Head of caudate nucleus (tissue), 42 donors: ENCODE measurements at places on chromosomes 1 and 21.

GRCh38 chr1:150576794-150577556 is 2.4 kb downstream of the MCL1 start:
- no peak for DNase-seq

GRCh38 chr1:203367057-203367456 is 16.1 kb upstream of the FMOD start:
- DNase-seq = no peak

DNA sequence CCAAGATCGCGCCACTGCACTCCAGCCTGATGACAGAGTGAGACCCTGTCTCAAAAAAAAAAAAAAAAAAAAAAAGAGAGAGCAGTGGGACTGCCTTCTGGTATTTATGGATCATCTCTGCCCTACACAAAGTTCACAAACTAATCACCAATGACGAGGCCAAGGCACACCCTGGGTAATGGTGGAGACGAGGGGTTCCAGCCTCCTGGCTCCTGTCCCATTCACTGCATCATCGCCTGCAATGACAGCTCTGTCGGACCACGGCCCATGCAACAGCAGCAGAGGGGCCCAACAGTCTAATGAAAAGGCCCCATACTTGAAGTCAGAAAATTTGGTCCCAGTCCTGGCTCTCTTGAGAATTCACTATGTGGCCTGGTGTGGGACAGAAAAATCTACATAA is 2.9 kb upstream of the BTG2 start:
- no peak for DNase-seq

GRCh38 chr1:107243461-107243860 is 102.6 kb downstream of the NTNG1 start:
- no peak for DNase-seq

DNA sequence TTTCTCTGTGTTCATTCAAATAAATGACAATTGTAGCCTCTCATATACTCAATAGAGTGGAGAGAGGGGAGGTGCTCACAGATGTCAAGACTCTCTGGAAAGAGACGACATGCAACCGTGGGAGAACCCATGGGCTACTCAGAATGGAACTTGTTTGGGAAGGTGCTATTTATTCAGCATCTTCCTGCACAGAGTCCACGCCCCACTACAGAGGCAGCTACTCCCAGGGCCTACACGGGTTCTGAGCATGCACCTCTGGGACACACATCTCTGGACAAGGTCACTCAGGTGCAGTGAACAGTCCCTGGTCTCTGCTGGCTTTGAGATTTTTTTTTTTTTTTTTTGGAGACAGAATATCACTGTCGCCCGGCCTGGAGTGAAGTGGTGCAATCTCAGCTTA is 64.1 kb downstream of the NID1 start:
- DNase-seq = no peak

DNA sequence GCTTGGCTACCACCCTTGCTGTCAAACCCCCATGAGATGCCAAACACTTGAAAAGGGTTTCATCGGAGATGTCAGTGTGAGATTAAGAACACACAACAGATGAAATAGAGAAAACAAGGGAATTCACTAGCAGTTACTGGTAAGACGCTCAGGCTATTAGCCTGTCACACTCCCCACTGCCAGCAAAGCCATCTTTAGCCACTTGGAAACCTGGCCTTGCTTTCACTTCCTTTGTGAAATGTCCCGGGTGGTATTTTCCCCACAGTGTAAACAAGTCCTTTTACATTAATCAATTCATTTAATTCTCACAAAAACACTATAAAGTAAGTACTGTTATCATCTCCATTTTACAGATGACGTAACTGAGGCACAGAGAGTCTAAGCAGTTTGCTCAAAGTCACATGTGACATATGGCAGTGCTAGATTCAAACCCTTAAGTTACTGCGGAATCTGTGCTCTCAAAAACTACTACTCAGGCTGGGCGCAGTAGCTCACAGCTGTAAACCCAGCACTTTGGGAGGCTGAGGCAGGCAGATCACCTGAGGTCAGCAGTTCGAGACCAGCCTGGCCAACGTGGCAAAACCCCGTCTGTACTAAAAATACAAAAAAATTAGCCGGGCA is 32.7 kb upstream of the KHDRBS1 start:
- no peak for DNase-seq

- DNase-seq = no peak
These were observed 295.4 kb upstream of the DAB1 start for GRCh38 chr1:57719274-57719673.

- no peak for DNase-seq
These were observed 130.3 kb upstream of the TMEM51 start for GRCh38 chr1:15023205-15023604.

DNA sequence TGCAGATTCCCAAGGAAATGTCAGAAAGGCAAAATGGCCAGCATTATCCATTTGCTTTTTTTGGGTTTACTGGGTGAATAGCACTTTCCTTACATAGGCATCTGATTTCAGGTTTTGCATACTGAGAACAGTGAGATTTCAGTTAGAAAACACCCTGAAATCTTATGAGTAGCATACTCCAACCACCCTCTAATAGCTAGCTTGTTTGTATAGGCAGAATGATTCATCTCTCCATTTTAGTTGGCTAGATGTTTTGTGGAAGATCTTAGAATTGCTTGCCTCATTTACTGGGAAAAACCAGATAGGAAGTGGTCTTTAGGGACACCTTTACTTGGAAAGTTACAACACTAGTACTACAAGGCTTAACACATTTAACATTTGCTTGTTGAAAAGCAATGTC is 10.4 kb downstream of the KYAT3 start:
- no peak for DNase-seq

DNA sequence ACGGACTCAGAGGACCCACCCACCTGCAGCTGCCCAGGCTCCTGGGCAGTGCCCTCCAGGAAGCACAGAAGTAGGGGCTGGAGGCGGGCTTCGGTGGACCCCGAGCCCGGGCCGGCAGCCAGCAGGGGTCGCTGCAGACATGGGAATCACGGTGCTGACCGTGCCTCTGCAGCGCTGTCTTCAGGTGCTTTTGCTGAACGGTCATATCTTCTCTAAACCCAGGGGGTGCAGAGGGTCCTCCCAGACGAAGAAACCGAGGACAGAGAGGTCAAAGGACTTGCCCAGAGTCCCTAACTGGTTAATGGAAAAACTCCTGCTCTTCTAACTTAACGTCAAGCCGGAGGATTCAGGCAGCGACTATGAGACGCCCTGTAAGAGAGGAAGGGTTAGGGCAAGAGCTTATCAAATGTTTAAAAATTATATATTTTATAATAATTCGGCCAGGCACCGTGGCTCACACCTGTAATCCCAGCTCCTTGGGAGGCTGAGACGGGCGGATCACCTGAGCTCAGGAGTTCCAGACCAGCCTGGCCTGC is 21.5 kb upstream of the LEFTY2 start:
- peak; percentile 60 for DNase-seq

DNA sequence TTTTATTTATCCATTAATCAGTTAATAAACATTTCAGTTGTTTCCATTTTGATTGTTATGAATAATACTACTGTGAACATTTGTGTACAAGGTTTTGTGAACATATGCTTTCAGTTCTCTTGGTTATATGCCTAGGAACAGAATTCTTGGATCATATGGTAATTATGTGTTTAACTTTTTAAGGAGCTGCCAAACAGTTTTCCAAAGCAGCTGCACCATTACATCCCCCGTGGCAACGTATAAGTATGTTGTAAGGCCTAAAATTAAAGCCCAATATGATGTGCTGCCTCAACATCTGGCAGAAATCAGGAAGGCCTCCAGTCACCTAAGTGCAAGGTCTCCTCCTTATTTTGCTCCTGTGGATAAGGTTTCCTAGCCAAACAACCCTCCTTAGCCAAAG is 235.6 kb upstream of the CACYBP start:
- no peak for DNase-seq

GRCh38 chr1:8370046-8370881 is 52.4 kb downstream of the SLC45A1 start:
- DNase-seq = no peak

DNA sequence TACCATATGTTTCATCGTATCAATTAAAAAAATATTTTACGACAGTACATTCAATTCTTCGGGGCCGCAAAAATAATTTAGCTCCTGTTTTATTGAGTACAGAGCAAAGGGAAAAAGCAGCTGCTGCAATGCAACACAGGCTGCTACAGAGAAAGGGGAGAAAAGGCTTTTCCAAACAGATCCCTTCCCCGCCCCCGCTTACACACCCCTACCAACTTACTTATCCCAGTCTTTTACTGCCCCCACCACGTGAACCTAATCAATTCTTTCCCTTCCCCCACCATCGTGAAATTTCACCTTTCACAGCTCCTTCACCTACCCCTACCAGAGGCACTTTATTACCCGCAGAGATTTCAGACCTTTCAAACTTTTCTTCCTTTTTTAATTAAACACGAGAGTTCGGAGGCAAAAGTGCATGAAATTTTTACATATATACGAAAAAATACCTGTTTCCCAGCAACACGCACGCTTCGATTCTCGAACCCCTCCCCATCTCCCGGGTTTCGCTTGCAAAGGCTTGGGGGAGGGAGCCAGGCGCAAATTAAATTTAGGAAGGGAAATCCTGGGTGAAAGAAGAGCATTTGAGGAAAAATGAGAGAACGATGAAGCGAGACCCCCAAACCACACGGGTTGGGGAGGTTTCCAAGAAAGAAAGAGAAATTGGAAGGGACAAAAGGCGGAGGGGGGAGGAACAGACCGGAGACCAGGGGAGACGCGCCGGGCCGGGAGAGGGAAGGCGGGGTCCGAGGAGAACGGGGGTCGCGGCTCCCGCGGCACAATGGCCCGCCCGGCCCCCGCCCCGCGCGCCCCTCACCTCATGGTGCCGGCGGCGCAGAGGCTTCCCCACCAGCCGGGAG is 823 bp downstream of the ENAH start:
- peak; percentile 25 for DNase-seq

DNA sequence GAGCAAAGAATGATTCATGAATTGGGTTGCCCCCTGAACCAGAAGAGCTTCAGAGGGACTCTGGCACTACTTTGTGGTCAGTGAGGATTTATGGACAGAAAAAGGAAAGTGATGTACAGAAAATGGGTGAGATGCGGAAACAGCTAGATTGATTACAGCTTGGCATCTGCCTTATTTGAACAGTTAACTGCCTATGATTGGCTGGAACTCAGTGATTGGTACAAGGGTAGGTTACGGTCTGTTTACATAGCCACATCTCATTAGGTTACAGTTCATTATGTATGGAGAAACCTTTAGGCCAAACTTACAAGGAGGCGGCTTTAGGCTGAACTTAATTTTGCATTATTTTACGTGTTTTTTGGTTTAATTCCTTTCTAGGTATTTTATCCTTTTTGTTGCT is 29.0 kb upstream of the RHOU start:
- no peak for DNase-seq
